ENCODE measurements at places on chromosomes 5 and 9. TPM values are rescaled to one million over a fixed set of nuclear protein-coding genes. Genes with fewer than 3 reads are reported as not detected.

- DNase-seq: no peak
These were observed 82.4 kb downstream of the PTCH1 start for GRCh38 chr9:95434116-95435073.

DNA sequence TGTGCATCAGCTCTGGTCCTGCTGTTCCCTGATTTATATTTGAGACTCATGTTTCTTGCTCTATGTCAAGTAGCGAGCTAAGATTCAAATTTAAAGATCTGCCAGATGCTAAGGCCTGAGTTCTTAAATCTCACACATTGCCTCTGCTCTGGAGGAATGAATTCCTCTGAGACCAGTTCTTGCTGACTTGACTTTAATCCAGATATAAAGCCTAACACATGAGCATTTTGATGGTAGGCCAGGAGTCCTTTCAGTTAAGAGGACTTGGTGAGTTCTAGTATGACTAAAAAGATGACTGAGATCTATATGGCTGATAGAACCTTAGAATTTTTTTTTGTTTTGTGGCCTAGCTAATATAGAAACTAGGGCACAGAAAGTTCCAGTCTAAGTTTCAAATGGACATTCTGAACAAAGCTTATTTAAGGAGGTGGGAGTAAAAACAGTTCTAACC, 1.3 kb upstream of the INIP start:
- DNase-seq: no peak

GRCh38 chr5:62287237-62287636, 18.8 kb upstream of the KIF2A start:
- no peak for DNase-seq

GRCh38 chr5:74130155-74130897, 504.3 kb downstream of the ARHGEF28 start:
- no peak for DNase-seq

DNA sequence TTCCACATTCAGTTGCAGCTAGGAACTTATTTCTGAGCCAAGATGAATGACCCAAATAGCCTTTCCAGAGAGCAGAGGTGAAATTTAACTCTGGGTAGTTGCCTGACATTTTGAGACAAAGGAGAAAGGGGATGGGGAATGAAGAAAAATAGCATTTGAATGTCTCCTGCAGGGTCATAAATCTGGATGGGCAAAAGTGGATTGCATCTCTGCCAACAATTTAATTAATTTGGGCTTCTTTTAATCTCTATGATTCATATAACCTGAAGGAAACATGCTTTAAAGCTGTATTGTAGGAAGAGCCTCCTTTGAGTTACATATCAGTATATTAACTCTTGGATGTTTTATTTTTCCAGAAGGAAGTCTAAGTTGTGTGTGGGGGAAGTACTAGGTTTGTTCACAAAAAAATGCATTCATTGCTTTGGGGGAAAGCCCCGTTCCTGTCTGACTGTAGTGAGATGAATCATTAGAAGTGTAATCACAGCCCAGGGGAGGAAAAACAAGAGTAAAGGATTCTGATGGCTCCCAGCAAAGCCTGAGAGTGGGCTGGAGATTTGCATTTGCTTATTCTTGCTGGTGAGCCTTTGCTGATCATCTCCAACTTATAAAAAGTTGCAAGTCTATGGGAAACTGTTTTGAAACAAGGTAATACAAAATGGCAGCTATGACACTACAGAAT, 133.0 kb upstream of the IQGAP2 start:
- no peak for DNase-seq

DNA sequence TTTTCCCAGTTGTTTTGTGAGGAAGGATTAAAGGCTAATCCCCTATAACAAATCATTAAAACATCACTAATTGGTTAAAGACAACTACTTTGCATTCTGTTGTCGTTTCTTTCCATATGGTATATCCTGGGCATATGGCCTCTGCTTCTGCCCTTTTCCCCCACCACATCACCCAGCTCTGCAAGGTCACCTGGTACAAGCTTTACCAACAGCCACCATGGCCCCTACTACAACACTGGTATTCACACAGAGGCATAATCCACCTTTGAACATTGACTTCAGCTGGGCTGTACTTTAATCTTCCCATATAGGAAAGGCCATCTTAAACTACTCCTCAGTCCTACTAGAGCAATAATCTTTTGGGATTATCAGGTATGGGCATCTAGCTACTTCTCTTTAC, 866.1 kb downstream of the TLE4 start:
- DNase-seq: no peak

GRCh38 chr5:163104464-163104863, 332.9 kb upstream of the CCNG1 start:
- no peak for DNase-seq

- no peak for DNase-seq
These were observed 8.8 kb upstream of the SVEP1 start for GRCh38 chr9:110588296-110588695.

DNA sequence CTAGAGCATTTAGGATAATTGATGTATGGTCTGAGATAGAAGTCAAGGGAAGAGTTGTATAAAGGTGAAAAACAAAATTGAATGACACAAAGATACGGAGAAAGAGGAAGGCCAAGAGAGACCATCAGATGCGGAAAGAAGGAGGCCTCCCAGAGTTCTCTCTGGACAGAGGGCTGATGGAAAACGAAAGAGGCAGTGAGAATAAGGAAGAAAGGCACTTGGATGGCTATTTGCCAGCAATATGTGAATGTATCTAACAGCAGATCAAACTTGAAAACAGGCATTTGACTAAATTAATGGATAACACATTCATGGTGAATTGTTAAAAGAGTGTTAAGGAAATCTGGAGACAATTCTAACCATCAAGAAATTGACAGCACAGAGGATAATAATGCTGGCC, 2.4 kb upstream of the DOCK8 start:
- no peak for DNase-seq

- no peak for DNase-seq
These were observed 102.4 kb downstream of the MED27 start for GRCh38 chr9:131977109-131977838.

GRCh38 chr9:116816484-116816883, 129.4 kb downstream of the TRIM32 start:
- no peak for DNase-seq

- no peak for DNase-seq
These were observed 61.1 kb upstream of the EQTN start for GRCh38 chr9:27358007-27358406.

GRCh38 chr5:92470770-92471169, 1087.7 kb upstream of the ARRDC3 start:
- DNase-seq: no peak

GRCh38 chr5:60668686-60669304, 31.2 kb downstream of the DEPDC1B start:
- no peak for DNase-seq

DNA sequence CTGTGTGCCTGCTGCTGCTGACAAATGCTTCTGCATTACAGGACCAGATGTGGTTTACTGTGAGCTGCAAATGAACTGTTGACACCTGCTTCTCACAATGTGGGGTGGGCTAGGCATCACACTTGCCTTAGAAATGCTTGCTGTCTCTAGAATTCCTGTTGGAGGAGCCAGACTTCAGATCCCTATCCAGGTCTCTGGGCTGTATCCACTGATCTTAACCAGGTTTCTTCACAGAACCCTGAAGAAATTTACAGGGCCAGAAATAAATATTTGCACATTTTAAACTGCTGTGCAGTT, 255.4 kb downstream of the FAM114A2 start:
- DNase-seq: no peak

GRCh38 chr5:110304176-110304575, 422.3 kb downstream of the TMEM232 start:
- no peak for DNase-seq

DNA sequence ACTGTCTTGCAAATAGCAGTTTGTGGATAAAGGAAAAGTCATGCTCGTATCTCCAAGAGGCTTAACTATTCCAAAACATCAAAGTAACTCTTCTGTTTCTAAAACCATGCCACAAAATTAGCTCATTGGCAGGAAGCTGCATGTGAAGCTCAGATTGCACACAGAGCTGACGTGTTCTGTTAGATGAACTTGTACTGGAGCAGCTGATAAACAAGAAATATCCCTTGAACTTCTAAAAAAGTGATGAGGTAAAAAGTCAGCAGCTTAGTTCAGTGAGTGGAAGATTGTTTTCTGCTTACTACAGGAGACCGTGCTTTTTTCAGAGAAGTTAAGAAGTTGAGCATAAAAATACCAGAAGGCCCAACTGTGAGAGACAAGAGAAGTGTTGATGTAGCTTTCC, 113.2 kb downstream of the SLC12A2 start:
- no peak for DNase-seq

- DNase-seq: no peak
These were observed 29.6 kb downstream of the GRIN3A start for GRCh38 chr9:101708855-101709254.

GRCh38 chr5:169615561-169615960, 21.5 kb upstream of the DOCK2 start:
- DNase-seq: no peak

- no peak for DNase-seq
These were observed at the start of gene GCNT4 for GRCh38 chr5:75052192-75053053. TSS of gene GCNT4 (minus strand) at chr5:75052558. CDS start at chr5:75030037, 22,521 bp downstream.

DNA sequence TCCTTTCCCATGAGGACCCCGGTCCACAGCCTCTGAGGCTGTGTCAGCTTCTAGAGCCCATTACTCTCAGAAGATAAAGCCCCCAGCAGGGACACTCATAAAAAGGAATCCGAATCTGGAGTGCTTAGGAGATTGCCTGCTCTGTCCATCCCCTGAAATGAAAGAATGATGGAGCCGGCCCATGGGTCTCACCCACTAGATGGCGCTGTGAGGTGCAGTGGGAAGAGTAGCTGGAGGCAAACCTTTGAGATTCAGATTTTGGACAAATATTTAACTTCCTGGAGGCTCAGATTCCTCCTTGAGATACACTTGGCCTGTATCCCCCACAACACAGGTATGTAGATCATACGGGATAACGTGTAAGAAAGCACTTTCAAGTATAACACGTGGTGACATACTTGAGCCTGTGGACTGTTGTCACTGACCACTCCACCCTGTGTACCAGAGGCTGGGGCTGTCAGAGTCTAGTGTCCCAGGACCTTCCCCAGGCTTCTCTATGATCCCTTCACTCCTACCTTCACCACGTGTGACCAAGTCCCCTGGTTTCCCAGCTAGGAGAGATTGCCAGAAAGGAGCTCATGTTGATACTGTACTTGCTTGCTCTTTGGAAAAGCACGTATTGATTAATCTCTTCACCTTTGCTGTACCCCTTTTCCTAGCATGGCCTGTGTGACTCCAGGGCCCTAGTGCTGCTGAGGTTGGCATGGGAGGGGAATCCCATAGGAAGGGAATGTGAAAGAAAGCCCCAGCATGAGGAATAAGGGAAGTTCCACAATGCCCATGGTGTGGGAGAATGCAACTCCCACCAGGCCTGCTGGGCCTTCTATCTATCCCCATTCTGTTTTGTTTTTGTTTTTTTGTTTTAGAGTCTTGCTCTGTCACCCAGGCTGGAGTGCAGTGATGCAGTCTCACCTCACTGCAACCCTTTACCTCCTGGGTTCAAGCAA, 32.1 kb downstream of the TRMO start:
- no peak for DNase-seq

- no peak for DNase-seq
These were observed 31.2 kb upstream of the CTNNA1 start for GRCh38 chr5:138721979-138722378.

DNA sequence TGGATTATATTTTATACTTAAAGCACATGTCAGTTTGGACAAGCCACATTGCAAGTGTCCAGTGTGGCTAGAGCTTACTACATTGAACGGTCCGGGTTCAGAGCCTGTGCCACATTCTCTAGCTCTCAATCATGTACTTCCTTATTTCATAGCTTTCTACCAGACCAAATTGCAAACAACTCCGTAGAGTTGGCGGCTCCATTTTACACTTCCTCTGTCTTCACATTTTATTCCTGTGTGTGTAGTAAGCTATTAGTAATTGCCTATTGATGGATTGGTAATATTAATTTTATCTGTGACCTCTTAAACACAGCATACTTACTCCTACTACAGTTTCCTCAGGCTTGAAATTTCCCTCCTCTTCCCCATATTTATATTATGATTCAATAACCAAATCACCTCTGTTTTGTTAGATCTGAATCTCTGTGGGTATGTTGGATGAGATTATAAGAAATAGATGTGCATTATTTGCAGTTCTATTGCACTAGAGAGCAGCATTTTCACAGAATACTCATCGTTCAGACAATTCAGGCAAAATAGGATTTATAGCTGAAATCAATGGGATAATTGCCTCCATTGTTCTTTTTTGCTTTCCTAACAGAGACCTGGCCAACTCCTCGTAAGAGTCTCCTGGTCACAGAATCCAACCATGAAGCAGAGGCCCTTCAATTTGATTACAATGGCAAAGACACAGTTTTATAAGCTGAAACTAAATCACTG, 29.0 kb upstream of the C9orf72 start:
- no peak for DNase-seq

- DNase-seq: peak; percentile 51
These were observed 206.6 kb downstream of the SPOCK1 start for GRCh38 chr5:137292461-137293027.

- no peak for DNase-seq
These were observed 26.1 kb downstream of the PAEP start for GRCh38 chr9:135587658-135588057.

DNA sequence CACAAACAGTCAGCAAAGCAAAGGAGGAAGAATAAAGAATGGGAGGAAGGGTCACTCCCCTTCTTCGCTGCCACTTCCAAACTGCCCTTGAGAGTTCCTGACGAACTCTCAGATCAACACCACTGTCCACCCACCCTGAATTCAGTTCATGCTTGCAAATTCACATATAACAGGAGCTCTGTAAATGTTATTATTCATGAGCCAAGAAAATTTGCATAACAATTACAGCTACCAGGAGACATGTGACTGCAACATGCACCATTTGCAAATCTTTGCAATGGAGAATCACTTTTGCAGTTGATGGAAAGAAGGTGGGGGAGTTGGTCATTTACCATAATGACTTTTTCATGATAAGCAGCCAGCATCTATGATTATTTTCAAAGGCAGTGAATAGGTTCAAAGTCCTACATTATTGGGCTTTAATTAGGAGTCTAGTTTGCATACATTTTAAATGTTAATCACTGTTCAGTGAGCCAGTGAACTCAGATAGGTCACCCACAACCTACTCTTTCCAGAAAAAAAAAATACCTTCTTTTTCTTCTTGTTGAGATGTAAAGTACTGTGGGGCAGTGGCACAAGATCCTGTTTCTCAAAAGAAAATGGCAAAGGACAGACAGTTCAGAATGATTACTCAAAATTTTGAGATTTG, 149.7 kb downstream of the CAAP1 start:
- no peak for DNase-seq

The DIRAS2 gene
- 5.5 TPM for polyA plus RNA-seq

The NPR3 gene
- polyA plus RNA-seq: 21.5 TPM

The TMED7 gene
- polyA plus RNA-seq: 107 TPM

The KCNV2 gene
- polyA plus RNA-seq: 0.06 TPM

The AFAP1L1 gene
- polyA plus RNA-seq: 18.5 TPM

The CCDC180 gene
- polyA plus RNA-seq: 8.9 TPM

The RNF145 gene
- polyA plus RNA-seq: 88.7 TPM

The RHOBTB3 gene
- polyA plus RNA-seq: 80.5 TPM

The RNF183 gene
- polyA plus RNA-seq: 6.1 TPM

The DMRTA1 gene
- 1.9 TPM for polyA plus RNA-seq

The VCAN gene
- polyA plus RNA-seq: 301 TPM

All from left renal cortex interstitium (tissue), 4 donors.